ENCODE measurements at places on chromosomes 1 and 21.
A peak's percentile ranks its signal among the peaks of the same experiment; 100 is the strongest.

- DNase-seq: no peak
Observed at GRCh38 chr1:75615613-75616435, 4.9 kb upstream of the SLC44A5 start.

DNA sequence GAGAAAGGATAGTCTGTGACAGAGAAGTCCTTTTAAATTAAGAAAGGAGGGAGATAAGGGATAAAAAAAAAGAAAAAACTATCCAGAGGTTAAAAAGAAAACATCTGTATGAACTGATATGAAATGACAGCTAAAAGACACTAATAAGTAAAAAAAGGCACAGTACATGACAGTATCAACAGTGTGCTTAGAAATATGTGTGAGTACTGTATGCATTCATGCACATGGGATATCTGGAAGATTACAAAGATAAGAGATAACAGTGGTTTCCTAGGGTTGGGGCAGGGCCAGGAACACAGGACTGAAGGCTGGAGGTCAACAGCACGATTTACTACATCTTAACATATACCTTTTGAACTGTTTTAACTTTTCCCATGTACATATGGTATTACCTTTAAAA is 13.3 kb downstream of the PTP4A2 start:
- DNase-seq: no peak

- DNase-seq: no peak
Observed at GRCh38 chr1:195981448-195982139, 626.6 kb downstream of the KCNT2 start.

GRCh38 chr1:94734963-94735901 is 84.9 kb upstream of the SLC44A3 start:
- DNase-seq: no peak

GRCh38 chr1:221718381-221719277 is 23.3 kb downstream of the DUSP10 start:
- DNase-seq: no peak

DNA sequence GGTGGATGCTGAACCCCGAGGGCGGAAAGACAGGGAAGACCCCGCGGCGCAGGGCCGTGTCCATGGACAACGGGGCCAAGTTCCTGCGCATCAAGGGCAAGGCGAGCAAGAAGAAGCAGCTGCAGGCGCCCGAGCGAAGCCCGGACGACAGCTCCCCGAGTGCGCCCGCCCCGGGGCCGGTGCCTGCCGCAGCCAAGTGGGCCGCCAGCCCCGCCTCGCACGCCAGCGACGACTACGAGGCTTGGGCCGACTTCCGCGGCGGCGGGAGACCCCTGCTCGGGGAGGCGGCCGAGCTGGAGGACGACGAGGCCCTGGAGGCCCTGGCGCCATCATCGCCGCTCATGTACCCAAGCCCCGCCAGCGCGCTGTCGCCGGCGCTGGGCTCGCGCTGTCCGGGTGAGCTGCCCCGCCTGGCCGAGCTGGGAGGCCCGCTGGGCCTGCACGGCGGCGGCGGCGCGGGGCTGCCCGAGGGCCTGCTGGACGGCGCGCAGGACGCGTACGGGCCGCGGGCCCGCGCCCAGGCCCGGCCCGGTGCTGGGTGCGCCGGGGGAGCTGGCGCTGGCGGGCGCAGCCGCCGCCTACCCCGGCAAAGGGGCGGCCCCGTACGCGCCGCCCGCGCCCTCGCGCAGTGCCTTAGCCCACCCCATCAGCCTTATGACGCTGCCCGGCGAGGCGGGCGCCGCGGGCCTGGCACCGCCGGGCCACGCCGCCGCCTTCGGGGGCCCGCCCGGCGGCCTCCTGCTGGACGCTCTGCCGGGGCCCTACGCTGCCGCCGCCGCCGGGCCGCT is 20.7 kb downstream of the FOXO6 start:
- peak; percentile 24 for DNase-seq

DNA sequence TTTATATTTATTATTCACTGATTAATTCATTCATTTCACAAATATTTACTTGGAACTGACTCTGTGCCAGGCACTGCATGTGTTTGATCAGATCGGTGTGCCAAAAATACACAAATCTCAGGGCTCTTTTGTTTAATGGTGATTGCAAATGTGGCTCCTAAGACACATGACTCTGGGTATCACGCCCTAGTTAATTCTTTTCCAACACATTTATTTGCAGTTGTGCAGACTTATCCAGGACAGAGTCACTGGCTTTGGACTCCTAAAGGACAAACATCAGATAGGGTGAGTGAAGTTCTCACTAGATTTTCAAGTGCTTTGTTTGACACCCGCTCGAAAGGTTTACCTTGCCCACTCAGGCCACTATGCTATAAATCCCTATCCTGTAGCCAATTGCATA is 335.5 kb downstream of the BARHL2 start:
- no peak for DNase-seq

GRCh38 chr1:32759997-32760623 is 57.0 kb downstream of the YARS1 start:
- DNase-seq: no peak

DNA sequence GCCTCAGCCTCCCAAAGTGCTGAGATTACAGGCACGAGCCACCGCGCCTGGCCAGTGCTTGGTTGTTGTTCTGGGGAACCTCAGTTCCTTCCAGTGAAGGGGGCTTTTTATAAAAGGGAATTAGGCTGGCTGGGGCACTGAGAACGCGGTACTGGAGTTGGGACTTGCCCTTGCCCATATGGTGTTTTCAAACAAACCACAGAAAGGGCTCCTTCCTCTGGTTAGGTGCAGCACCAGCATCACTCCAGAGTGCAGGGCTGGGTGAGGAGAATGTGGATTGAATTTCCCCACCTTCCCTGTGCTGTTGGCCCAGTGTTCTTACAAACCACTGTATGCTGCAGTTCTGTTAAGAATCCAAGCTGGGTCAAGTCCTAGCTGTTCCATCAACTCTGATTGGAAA is 5.3 kb downstream of the MAN1C1 start:
- no peak for DNase-seq

DNA sequence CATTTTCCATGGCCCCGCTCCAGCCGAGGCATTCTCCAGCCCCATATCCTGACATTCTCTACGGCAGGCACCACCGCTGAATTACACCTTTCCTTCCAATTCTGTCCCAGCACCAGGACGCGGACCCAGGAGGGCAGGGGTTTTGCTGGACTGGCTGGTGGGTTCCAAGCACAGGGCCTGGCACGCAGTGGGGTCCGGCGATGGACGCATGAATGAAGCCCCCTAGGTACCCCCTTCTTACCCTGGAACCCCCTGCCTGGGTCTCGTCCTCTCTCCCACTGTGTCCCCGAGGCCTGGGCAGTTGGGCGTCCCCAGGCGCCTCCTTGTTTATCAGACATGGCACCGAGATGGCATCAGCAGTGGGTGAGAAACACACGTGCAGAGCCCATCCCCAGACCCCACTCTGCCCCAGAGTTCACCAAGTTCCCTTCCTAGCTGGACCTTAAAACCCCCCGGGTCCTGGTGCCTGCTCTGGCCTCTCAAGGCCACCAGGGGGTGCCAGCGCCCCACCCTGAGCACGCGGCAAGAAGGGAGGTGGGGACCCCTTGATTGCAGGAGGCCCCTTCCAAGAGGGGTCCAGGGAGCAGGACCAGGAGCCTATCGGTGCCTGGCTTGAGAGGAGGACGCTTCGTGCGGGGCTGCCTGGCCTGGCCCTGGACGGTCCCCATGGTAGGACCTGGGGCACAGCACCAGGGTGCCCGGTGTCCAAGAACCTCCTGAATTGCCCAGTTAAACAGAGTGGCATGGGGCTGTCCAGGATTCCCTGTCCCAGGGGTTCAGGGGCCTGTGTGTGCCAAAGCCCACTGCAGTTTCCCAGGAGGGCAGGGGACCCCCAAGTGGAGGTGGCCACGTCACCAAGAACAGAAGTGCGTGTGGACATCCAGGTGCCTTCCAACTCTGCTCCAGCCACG is 46.1 kb downstream of the MEGF6 start:
- peak; percentile 7 for DNase-seq

- DNase-seq: no peak
Observed at GRCh38 chr1:246768403-246769020, 44.3 kb downstream of the SCCPDH start.

GRCh38 chr1:78606274-78606673 is 14.0 kb upstream of the IFI44L start:
- DNase-seq: no peak

- DNase-seq: no peak
Observed at GRCh38 chr1:166685200-166685599, 154.1 kb upstream of the POGK start.

GRCh38 chr1:8155528-8156186 is 129.5 kb upstream of the ERRFI1 start:
- no peak for DNase-seq

DNA sequence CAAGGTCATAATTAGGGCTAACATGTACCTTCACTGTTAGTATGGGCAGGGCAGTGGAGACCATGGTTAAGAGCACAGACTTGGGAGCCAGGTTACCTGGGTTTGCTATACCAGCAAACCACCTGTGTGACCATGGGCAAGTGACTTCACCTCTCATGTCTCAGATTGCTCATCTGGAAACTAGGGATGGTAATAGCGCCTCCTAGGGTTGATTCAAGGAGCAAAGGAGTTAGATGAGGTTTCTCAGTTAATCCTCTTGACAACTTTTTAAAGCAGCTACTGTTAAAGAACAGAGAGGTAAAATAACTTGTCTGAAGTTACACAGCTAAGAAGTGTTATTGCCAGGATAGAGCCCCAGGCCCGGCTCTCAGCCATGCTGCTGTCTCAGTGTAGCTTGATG is 790 bp upstream of the MATN1 start:
- DNase-seq: no peak

- DNase-seq: no peak
Observed at GRCh38 chr1:6930732-6931300, 145.6 kb downstream of the CAMTA1 start.

- no peak for DNase-seq
Observed at GRCh38 chr1:232267092-232267836, 362.7 kb downstream of the SIPA1L2 start.

Measured in activated T-helper 9 cell treated with anti-CD3 and anti-CD28 coated beads, Interleukin-2, amount 50 U/mL, for 16 hours (primary cell).